ENCODE measurements at places on chromosomes 16 and 17.

GRCh38 chr17:3030096-3030495, 33.3 kb downstream of the OR1D5 start:
- DNase-seq: no peak

DNA sequence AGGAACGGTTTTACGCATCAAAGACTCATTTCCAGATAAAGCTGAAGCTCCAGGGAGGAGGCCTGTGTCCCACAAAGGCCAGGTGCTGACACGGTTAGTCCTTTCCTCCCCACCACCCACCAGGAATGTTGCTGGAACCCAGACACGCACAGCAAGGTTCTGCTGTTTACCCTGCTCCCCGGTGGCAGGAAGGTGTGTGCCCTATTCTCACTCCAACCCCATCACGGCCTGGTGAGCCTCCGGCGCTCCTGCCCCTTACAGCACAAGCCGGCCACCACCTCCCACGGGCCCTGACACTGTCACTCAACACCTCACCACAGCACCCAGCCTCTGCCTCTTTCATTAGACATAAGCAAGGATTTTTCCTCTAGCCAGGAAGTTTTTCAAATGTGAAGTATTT, 47.8 kb downstream of the ANKRD11 start:
- no peak for DNase-seq

GRCh38 chr16:3234857-3235561, at the start of gene ZNF200:
Gene ZNF200, minus strand, starts transcription at chr16:3235158. Its CDS starts 1,403 bp downstream, at chr16:3233755.
- peak; percentile 95 for DNase-seq

DNA sequence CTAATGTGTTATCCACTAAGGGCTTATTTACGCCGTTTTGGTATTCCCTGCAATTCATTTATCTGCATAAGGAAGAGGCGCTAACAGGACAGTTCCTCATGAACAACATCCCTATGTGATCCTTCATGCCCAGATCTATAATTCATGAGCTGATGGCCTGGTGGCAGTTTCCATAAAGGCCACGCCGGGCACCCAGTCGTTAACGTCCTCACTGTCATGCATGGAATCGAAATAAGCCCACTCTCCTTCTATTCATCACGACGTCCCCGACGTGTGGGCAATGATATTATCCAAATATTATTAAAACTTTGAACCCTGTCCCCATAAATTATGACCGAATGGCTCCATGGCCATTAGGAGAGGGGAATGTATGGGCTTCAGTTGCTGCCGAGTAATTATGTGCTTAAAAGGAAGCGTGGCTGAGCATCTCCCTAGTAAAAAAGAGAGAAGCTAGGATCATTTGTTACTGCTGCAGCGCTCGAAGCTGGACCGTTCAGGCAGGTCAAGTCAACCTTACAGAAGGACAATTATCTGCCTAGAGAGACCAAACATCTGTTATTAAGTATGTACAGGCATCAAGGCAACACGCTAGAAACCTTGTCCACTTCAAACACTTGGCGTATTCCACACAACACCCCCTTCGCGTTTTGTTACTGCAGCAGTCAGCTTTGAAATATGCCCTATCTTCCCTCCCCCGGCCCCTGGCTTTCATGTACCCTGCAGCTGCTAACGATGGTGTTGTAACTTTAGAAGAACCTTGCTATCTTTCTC, 94.0 kb upstream of the SALL1 start:
- DNase-seq: no peak

DNA sequence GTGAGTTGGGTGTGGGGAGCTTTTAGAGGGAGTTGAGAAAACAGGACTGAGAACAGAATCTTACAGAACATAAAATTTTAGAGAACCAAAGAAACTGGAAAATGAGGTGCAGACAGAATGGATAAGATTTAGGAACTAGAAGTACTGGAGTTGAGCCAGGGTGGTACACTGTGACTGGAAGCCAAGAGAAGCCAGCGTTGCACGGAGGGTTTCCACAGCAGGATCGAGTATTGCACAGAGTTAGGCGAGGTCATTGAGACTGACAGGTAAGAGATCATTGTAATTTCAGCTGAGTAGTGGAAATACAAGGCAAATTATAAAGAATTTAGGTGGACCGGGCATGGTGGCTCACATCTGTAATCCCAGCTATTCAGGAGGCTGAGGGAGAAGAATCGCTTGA, 6.6 kb downstream of the GSDMA start:
- DNase-seq: no peak

DNA sequence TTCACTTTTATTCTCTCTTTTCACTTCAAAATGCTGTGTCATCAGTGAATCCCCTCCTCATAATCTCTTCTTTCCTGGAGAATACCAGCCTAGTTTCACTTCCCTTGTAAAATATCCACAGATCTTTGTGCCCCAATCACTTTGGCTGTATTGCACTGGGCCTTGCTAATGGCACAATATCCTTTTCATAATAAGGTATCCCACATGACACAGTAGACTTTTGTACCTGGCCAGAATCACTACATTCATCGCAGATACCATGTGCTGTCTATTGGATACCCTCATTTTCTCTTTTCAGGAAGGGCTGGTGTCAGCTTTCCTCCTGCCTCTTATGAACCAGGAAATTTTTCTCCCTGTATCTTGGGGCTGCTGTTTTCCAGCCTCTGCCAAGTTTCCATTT, 25.7 kb upstream of the TOX3 start:
- DNase-seq: peak; percentile 83

DNA sequence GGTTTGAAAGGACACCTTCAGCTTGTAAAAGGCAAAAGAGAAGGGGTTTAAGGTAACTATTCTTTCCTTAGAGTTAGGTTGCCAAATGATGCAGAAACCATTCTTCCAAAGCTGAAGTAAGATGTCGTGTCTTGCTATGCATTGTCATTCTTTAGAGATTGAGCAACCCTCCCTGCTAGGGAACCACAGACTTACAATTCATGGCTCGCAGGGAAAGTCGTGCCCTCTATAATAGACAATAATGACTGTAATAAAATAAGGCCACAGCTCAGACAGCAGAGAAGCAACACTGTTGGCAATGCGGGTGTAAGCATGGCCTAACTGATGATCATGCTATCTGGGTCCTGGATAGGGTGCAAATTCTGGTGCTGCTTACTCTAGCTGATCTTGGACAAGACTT, 129.6 kb upstream of the CDH13 start:
- no peak for DNase-seq

- no peak for DNase-seq
These were observed 13.8 kb downstream of the CLUAP1 start for GRCh38 chr16:3514621-3515020.

GRCh38 chr17:74541176-74542111, 4.5 kb downstream of the CD300C start:
- no peak for DNase-seq

GRCh38 chr16:57571098-57571497, 28.7 kb downstream of the ADGRG5 start:
- no peak for DNase-seq

GRCh38 chr17:49834118-49834743, 13.6 kb downstream of the TAC4 start:
- DNase-seq: no peak

- DNase-seq: no peak
These were observed 99.2 kb downstream of the GOSR1 start for GRCh38 chr17:30576326-30576861.

DNA sequence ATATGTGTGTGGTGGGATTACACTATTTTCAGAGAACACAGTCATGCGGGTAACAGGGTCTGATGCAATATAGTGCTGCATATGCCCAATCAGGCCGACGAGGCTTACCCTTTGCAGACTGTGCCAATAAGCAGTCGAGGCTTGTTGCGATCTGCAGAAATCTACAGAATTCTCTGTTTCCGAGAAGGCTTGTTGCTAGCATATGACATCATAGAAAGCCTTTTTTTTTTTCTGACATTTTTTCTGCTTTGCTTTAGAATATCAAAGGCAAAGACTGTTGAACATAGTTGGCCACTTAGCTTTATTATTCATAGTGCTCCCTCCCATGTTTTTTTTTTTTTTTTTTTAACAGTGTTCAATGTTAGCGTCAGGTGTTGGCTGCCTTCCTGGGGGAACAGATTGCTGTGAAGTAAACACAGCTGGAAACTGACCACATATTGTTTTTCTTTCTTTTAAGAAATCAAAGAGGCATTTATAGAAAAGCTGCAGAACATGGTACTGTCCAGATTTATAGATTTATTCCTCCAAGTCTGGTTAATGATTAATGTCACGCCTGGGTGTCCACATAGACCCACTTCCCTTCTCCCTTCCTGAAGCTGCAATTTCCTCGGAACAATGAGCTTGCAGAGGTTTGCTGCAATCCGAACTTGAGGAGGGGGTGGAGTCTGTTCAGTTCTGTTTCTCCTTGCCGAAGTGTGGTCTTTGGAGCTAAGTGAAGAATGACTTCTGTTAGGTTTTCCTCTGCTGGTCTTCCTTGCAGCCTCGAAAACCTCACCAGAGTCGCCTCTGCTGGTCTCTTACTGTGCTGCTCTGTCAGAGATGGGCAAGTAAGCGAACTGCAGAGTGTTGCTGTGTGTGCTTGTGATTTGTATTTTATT, 87.3 kb downstream of the MAP2K6 start:
- peak; percentile 61 for DNase-seq

DNA sequence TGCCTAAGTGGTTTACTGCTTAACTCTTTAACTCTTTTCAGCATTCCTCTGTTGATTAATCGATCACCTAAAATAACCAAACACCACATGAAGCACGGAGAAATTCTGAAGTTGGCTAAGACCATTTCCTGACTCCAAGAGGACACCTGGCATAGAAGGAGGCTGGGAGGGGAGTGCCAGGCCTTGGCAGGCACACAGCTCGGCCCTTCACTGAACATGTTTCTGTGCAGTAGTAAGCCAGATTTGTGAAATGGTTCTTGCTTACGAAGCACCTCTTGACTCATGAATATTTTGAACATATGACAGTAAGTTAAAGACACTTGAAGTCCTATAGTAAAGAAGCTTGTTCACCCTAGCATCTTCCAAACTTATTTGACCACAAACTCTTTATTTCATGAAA, 82.3 kb downstream of the FOXL1 start:
- DNase-seq: no peak

DNA sequence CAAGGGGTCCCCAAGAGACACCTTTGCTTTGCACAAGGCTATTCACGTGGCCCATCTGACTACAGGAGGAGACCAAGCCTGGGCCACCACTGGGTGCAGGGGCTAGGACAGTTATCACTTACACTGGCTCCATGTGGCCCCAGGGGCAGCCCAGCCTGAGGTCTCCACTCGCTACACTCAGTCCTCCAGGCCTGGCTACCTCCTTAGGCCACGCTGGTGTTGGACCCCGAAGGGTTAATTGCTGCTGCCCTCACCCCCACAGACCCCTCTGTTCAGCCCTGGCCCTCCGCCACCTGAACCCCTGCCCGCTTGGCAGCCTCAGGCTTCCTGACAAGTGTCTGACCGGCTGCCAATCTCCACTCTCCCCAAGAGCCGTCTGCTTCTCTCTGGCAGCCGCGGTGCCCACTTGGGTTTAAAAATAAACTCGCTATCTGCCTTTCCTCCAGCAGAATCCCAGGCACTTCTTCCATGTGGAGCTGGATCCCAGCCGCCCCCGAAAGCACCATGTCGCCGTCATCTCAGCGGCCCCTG, 27.8 kb downstream of the ADAM11 start:
- no peak for DNase-seq

GRCh38 chr16:9270424-9270823, 179.0 kb downstream of the HAPSTR1 start:
- no peak for DNase-seq

- no peak for DNase-seq
These were observed 817 bp downstream of the NME1 start for GRCh38 chr17:51154176-51154575.

DNA sequence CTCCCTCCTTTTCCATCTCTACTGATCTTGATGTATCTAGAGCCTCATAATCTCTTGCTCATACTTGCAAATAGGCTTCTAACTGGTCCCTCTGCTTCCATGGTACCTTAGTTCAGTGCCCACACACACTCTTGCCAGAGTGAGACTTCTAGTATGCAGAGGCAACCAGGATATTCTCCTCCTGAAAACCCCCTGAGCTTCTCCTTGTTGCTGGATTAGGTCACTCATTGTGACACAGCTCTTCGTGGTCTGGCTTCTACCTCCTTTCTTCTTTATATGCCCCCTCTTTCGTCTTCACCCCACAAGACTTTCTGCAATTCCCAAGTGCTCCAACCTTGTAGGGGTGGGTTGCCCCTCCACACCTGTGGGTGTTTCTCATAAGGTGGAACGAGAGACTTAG, 2.5 kb upstream of the FAM20A start:
- DNase-seq: no peak

- no peak for DNase-seq
These were observed at the start of gene RRAD for GRCh38 chr16:66925322-66925840. Gene RRAD, minus strand, starts transcription at chr16:66925535. Its CDS starts 356 bp downstream, at chr16:66925179.

- no peak for DNase-seq
These were observed 761 bp downstream of the PDF start for GRCh38 chr16:69329369-69330285.

- DNase-seq: no peak
These were observed 112.9 kb downstream of the GRIN2A start for GRCh38 chr16:10069374-10069773.

- DNase-seq: no peak
These were observed 62.0 kb downstream of the SPACA3 start for GRCh38 chr17:33053676-33054075.

DNA sequence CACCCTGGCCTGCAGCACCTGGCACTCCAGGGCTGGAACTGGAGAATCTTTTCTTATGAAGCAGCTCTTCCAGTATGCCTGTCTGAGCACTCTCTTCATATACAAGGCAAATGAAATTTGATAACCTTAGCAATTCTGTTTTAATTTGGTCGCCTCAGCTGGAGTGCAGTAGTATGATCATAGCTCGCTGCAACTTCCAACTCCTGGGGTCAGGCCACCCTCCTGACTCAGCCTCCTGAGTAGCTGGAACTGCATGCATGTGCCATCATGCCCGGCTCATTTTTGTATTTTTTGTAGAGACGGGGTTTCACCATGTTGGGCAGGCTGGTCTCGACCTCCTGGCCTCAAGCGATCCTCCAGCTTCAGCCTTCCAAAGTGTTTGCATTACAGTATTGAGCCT, 140.8 kb upstream of the CHMP6 start:
- no peak for DNase-seq

DNA sequence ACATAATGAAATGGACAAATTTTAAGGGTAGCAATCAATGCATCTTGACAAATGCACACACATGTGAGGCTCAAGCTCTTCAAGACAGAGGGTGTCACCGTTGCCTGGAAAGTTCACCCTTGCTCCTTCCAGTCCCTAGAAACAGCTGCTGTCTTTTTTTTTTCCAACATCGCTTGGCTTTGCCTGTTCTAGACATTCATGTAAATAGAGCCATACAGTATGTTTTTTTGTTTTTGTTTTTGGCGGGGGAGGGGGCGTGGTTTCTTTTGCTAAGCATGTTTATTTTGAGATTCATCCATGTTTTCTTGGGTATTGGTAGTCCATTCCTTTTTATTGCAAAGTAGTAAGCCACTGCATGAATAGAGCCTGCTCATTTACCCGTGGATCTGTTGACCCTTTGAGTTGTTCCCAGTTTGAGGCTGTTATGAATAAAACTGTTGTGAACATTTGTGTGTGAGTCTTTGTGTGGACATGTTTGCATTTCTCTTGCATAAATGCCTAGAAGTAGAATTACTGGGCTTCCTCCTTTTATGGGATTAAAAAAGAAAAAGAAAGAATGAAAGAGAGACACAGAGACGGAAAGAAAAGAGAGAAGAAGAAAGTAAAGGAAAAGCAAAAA, 78.4 kb downstream of the NT5M start:
- no peak for DNase-seq
